ENCODE measurements at places on chromosomes 7 and 10.

GRCh38 chr10:72370201-72370722 is 15.5 kb upstream of the DNAJB12 start:
- no peak for DNase-seq

- peak; percentile 74 for DNase-seq
These were observed 2.1 kb downstream of the KIF5B start for GRCh38 chr10:32054094-32054493.

GRCh38 chr10:96448021-96448457 is 65.7 kb downstream of the TLL2 start:
- no peak for DNase-seq

- no peak for DNase-seq
These were observed 123.3 kb upstream of the FZD1 start for GRCh38 chr7:91140982-91141381.

DNA sequence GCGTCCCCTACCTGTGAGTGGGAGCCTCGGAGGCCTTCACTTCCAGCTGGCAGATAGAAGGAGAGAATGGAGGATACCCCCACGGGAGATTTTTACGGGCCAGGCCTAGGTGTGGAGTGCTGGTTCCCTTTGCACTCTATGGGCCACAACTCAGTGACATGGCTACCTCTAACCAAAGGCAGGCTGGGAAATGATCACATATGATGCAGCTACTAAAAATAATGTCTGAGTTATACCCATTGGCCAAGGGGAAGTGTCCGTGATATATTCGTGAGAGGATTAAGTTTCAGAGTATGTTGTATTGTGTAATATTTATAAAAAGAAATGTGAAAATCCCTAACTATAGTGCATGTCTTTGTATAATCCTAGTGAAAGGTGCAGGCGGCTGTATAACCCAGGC is 13.5 kb upstream of the HIPK2 start:
- no peak for DNase-seq

DNA sequence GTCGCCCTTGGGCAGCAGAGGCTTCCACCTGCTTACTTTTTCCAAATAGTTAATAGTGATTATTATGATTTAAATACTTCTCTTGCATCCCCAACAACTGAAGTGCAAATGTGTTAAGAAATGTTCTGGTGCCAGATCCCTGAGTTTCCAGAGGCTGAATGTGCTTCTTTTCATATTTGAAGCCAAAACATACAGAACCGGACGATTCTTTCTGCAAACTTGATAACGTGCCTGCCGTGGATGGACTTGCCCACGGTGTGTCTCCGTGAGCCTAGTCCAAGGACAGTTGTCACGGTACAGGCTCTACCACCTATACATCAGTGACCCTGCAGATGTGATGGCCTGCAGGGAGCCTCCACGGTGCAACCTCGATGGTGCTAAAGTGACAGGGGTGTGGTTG is 198.6 kb upstream of the LYZL2 start:
- no peak for DNase-seq

DNA sequence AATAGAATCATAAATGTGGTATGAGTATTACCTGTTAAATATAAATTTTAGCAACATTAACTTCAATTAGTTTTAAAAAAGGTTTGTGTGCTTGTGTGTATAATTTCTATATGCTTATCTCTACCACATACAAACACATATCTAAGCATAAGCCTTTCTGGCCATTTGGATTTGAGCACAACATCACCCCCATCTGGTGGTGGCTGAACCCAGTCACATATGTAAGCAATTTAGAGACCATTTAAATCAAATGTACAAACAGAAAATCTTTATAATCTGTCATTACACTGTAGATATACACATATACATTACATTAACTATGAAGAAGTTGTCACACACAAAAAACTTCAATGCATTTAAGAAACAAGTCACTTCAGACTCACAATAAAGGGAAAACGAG is 31.7 kb downstream of the GPR22 start:
- peak; percentile 37 for DNase-seq

DNA sequence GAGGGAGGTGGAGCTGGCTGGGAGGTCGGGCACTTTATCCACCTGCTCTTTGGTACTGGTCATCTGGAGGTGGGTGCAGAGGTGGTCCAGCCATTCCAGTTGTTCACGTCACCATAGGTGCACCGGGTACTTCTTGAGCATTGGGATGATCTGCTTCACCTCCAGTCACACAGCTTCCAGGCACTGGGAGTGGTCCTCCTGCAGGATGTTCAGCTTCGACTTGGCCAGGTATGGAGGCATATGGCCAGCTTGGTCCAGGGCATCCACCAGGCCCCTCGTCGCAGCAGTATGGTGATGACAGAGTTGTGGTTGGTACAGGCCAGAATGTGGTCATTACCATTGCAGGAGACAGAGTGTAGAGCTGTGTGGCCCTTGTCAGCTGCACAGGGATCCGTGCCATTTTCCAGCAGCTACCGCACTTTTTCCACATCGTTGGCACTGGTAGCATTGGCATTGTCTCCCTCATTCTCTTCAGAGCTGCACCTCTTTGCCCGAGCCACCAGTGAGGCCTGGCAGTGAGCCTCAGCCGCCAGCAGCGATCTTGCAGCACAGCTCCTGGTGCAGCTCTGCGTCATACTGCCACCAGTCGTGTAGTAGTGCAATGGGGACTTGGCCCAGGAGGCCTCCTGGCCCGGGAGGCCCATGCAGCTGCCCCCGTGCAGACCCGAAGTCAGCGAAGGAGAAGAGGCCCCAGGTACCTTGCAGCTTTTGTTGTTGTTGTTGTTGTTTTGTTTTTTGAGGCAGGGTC is 150.9 kb downstream of the ZNF22 start:
- no peak for DNase-seq

DNA sequence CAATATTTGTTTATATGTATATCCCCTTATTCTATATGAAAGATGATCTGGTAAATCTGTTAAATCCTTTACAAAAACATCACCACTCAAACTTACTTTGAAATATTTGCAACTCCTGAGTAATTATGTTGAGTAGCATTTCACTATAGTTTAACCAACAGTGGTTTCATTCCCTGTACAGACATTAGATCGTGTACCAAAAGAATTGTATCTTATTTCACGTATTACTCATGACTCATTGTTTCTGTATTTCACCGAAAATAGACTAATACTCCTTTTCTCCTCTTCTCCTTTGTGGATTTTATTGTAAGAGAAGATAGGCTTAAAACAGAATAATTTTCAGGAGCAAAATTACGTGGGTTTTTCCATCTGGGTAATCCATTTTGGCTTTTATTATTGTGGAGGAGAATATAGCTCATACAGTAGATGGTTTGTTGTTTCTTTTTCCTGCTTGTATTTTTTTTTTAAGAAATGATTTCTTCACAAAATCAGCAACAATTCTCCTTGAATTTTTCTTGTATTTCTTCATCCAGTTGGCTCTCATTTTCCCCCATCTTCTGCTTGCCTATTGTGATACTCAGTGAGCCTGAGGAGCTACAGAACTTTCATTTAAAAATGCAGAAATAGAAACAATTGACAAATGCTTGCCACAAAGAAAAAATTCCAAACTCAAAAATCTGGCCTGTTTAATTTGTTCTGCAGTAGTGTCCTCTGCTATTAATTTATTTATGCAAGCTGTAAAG is 90.6 kb upstream of the OIT3 start:
- DNase-seq = no peak

DNA sequence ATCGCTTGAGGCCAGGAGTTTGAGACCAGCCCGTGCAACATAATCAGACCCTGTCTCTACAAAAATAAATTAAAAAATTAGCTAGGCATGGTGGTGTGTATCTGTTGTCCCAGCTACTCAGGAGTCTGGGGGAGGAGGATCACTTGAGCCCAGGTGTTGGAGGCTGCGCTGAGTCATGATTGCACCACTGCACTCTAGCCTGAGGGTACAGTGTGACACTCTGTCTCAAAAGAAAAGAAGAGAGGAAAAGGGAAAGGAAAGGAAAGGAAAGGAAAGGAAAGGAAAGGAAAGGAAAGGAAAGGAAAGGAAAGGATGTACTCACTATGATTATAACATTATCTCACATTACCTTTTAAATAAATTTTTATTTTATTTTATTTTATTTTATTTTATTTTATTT is 56.5 kb upstream of the MPP7 start:
- DNase-seq = no peak

DNA sequence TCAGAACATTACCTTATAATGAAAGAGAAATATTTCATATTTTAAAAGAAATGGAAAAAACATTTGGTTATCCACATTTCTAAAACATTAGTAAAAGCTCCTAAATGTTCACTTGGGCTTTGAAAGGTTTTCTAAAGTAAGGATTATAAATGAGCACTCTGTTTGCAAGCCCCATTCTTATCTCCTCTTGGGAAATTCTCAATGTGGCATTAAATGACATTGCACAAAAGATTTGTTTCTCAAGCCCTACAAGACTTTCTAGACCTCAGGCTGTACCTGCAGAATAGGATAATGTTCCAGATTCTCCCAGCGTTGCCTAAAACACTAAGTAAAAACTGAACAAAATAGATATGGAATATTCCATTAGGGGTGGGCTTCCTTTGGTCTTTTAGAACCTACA is 658.0 kb upstream of the FOXK1 start:
- no peak for DNase-seq

DNA sequence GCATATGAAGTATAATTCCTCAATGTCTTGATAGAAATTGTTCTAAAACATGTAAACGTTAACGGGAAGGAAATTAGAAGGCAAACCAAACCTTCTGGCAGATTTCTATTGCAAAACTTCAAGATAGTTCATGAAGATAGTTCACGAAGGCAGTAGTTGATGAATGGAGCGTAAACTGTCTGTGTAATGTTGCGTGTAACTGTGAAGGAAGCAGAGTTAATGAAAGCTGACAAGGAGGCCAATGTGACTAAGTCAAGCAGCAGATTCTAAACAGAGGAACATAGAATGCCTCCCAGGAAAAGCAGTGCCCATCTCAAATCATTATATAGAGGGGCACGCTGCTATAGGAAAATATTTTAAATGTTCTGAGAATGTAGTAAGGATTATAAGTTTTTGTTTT is 659.7 kb upstream of the IGFBP3 start:
- no peak for DNase-seq

Measured in HAP-1 (cell line).